ENCODE measurements at places on chromosomes 13 and 19.

DNA sequence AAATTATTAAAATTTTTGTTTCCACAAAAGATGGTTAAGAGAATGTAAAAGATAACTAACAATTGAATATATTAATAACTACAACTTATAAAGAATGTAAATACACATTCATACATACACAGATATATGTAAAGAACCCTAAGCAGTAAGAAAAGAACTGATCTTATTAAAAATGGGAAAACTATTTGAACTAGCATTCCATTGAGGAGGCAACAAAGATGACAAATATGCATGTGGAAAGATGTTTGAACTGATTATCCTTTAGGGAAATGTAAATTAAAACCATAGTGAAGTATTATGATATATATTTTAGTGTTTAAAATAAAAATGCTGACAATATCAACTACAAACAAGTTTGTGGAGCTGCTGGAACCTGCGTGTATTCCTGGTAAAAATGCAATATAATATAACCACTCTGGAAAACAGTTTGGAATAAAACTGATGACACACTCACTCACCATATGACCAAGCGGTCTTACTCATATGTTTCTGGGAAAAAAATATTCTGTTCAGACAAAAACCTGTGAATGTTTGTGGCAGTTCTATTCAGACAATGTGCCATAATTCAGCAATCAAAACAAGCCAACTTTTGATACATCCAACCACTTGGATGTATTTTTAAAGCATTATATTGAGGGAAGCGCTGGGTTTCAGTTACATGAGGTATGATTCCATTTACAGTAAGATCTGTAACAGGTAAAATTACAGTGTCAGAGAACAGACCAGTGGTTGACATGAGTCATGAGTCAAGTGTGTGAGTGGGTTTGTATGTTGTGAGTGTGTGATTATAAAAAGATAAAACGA is 694.4 kb upstream of the SLITRK5 start:
- no peak for DNase-seq

GRCh38 chr19:518598-519231 is 11.4 kb downstream of the TPGS1 start:
- DNase-seq: no peak

DNA sequence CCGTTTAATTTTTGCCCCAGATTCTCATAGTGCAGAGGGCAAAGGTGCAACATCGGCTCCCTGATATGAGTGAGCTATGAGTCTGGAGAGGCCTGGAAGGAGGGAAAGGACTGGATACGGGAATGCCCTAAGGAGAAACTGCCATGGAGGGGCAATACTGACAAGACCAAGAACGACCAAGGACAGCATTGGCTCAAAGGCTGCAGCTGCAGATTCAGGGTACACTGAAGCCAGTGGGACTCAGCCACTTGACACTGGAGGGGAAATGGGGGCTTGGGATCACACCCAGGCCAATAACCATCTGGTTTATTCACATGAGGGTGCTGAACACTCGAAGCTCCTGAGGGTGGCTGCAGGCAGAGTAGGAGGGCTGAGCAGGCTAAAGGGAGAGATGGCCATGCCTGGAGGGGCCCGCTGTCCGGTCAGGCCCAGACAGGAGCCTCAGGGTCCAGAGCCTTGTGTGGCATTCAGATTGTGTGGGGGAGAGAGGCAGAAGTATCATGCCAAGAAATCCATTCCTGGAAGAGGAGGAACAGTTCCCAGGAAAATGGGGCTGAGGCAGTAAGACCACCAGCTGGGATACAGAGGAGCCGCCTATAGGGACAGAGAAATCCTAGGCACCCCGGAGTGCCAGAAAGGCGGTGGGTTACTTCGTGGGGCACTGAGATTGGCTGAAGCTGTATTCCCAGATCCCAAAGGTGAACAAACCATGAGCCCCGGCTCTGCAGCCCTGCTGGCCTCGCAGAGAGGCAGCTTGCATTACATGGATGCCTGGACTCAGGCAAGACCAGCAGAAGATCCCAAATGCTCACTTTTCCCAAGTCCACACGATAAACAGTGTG is 20.7 kb downstream of the COL4A1 start:
- no peak for DNase-seq

DNA sequence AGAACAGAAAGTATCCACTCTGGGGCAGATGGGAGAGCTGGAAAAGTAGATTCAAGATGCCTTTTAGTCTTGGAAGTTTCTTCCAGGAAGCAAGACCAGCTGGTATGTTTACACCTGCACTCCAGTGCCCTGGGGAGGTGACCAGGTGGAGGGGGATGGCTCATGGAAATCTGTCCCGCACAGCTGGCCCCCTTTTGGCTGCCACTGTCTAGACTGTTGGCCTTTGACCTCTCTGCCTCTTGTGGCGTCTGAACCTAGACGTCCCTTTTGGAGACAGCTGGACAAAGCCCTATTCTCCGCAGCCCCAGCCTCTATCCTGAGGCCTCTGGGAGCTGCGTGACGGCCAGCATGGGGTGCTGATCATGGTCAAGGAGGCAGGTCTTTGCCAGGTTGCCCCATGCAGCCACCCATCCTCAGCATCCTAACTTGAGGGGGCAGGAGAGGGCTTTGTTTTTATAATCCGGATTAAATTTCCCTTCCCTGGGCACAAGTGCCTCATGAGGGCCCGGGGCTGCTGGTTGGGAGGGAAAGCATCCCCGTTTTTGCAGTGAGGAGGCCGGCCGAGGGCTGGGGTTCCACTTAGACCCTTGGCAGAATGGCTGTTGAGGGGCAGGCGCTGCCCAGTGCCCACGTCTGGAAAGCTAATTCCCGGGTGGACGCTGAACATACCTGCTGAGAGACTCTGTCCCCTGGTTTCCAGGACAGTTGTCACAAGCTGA is 17.3 kb upstream of the GDF15 start:
- no peak for DNase-seq

DNA sequence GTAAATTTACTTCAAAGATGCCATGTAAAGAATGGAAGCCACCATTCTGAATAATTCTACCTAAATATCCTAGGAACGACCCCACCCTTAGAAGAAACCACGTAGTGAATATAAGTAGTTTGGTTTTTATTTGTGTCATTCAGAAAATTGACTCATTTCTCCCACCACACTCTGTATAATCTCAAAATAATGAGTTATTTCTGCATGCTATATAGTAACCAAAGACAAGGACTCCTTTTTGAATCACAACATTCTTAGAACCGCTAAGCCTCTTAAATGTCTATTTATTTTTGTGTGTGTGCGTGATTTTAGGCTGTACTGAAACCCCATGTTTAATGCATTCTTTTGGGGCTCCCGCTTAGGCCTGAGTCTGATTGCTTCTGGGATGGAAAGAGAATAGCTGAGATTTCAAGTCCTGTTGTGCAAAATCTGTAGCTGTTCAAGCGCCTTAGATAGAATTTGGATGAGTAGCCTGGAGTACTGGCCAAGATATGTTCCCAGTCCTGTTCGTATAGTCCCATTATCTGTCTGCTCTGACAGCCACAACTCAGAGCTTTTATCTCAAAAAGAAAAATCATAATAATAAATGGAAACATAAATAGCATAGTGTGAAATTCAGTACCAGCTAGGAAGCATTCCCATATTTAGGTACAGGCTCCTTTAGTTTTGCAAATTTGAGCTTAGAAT is 532.4 kb upstream of the NBEA start:
- DNase-seq: no peak

DNA sequence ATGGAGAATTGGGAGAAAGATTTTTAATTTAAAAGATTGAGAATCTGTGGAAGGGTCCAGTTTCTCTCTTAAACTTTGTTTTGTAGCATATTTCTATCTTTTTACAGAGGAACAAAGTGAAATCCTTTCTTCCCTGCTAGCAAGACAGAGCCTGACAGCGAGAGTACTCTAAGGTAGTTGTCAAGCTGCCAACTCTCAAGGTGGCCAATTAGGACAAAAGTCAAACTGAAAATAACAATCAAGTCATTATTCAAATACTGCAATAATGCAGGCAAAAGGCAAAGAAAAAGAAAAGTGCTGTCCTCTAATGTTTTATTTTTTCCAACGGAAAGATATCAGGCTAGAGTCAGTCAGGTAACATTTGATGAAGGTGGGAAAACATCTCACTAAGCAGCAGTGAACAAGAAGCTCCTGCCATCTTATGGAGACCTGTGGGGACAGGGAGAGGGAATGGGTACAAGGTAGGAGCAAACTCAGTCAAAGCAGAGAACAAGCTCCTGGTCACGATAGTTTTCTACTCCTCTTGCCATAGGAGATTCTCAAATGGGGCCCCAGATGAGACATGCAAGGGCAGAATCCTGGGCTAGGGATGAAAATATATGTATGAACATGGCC is 801.9 kb upstream of the SLITRK1 start:
- no peak for DNase-seq

Measured in DMS 273 treated with DMSO at 0.1 percent for 48 hours (cell line).